NCI-H226 (cell line): ENCODE measurements at places on chromosomes 16 and 17.

GRCh38 chr17:38564254-38564837, 41.4 kb downstream of the SRCIN1 start:
- DNase-seq, result no peak

GRCh38 chr17:4997302-4998026, at the start of the genes INCA1 and KIF1C:
INCA1 (minus strand) TSS chr17:4997522; CDS start chr17:4994437, 3,085 bp downstream.
KIF1C (plus strand) TSS chr17:4997950; CDS start chr17:5000247, 2,297 bp downstream.
- peak; percentile 80 for DNase-seq

DNA sequence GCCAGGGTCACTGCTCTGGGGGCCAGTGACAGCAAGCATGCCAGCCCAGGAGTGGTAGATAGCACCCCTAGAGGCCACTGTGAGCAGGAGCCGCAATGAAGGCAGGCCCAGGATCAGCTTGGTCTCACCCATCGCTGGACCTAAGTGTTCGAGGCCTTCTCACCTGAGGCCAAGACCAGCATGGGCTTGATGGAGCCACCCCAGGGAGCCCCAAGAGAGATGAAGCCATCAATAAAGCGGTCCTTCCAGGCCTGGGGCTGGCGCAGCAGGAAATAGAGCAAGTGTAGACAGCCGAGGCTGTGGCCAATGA, 1.8 kb downstream of the LCAT start:
- no peak for DNase-seq

DNA sequence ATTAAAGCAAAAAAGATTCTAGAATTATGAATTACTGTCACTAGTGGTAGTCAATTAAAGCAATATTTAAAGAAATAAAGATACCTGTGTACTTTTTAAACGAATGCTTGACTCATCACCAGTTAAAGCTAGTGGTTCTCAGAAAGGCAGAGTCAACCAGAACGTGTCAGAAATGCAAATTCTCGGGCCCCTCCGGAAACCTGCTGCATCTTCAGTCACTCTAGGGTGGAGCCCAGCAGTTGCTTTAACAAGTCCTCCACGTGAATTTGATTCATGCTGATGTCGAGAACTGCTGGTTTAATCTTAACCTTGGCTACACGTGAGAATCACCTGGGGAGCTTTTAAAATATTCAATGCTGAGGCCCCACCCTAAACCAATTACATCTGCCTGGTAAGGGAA, 169.8 kb upstream of the SDK2 start:
- DNase-seq, result no peak

- no peak for DNase-seq
Observed at GRCh38 chr16:86027373-86028126, 128.6 kb downstream of the IRF8 start.

GRCh38 chr17:83076938-83077337, 2.5 kb upstream of the METRNL start:
- DNase-seq, result no peak

GRCh38 chr17:59786213-59786535, 78.7 kb downstream of the VMP1 start:
- DNase-seq, result no peak

DNA sequence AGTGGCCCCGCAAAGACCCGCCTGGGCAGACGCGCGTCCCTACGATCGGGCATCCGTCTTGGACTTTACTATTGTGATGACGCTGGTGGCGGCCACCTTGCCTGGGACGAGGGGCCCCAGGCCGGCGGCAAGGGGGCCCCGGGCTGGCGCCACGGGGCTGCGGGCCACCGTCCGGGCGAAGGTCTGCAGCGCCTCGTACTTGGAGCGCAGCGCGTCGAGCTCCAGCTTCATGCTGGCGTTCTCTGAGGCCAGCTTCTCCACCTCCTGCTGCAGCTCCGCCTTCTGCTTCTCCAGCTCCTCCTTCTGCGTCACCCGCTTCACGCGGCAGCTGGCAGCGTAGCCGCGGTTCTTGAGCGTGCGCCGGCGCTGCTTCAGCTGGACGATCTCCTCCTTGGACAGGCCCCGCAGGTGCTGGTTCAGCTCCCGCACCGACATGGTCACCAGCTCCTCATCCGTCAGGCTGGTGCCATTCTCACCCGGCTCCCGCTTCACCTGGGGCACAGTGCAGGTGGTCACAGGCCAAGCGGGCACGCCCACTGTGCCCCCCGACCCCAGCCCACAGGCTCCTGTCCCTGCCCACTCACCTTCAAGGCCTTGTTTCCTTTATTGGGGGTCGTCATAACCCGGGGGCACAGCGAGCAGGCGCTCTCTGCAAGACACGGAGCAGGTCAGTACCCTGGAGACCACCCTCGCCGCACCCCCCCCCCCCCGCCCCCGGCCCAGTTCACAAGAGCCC, 4.8 kb upstream of the SIRT7 start:
- peak; percentile 0 for DNase-seq

DNA sequence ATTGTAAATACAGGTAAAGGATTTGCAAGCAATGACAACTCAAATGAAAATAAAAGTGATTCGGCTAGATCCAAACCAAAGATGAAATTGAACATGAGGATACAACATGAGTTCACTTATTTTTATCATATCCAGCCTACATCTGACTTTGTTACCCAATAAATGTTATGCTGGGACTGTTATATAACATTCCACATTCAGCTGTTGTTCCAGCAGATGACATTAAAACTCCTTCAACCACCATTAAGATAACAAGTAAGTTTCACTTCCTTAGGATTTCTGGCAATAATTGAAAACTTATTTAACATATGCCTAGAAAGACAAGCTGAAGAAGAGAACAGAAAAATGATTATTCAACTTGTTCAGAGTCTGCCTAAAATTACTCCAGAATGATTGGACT, 729.4 kb downstream of the CDH11 start:
- no peak for DNase-seq

GRCh38 chr17:56739776-56740175, 93.9 kb downstream of the C17orf67 start:
- DNase-seq, result no peak

GRCh38 chr17:34847938-34848337, 113.3 kb downstream of the CCT6B start:
- no peak for DNase-seq

- no peak for DNase-seq
Observed at GRCh38 chr17:49858796-49859195, 10.9 kb upstream of the TAC4 start.

DNA sequence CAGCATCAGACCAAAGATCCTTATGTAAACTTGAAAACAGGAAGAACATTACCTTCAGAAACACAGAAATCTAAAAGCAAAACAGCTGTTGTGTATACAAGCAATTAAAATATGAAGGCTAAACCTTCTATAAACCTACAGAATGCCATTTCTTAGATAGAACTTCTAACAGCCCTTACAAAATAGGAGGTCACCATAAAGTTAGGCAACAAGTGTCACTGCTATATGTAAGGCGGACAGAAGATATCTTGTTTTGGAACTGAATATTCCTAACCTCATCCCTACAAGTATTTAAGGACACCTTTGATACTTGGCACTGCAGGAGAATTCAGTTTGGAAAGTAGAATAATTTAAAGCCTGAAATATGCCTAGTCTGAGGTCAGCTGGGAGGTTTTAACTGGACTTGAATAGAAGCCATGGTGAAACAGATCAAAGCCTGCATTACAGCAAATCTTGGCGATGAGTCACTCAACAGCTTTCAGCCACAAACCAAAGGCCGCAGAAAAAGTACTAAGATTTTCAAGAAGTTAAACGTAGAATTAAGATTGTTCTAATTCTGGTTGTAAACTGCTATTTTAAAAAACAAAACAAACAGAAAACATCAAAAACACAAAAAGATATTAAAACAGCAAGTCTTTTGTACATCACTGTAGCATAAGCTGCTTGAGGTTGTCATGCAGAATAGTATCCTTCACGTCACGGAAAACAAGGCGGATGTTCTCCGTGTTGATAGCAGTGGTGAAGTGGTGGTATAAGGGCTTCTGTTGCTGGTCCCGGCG, 42.7 kb downstream of the GNA13 start:
- DNase-seq, result peak; percentile 48

DNA sequence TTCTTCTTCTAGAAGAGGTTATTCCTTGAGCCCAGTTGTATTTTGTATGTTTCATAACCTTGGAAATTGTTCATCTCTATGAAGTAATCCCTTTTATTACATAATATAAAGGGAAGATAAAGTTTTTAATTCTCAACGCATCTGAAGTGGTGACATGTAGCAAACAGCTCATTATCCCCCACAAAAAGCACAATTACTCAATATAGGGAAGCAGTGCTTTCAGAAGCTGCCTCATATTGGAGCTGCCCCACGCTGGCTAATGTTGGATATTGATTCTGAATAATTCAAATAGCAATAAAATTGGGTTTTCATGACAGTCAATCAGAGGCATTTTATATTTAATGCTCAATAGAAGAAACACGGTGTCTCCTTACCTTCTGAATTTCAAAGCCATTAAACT, 604.3 kb upstream of the RBFOX1 start:
- no peak for DNase-seq

- DNase-seq, result no peak
Observed at GRCh38 chr16:7017006-7017662, 315.5 kb upstream of the RBFOX1 start.

- no peak for DNase-seq
Observed at GRCh38 chr17:9536061-9536460, 39.6 kb downstream of the STX8 start.

- DNase-seq, result no peak
Observed at GRCh38 chr17:54270499-54270898, 447.8 kb downstream of the KIF2B start.

GRCh38 chr17:43676471-43676870, 14.7 kb upstream of the MEOX1 start:
- DNase-seq, result no peak

DNA sequence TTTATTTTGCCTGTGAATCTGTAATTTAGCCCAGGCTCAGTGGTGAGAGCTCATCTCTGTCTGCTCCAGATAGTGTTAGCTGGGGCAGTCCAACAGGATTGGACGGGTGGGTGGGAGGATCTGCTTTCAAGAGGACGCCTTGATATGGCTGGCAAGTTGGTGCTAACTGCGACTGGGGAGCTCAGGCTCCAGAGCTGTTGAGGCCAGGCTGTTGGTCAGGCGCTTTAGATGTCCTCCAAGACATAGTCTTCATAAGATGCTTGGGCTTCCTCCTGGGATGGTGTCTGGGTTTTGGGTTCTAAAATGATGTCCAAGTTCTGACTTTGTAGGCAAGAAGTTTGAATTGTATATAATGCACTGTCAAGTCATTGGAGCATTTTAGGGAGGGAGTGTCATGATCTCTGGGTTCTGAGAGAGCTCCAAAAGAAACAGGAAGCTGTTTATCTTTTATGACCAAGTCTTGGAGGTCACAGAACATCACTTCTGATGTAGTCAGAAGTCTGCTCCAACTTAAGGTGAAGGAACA, 12.8 kb upstream of the PCTP start:
- DNase-seq, result no peak

GRCh38 chr16:54320697-54321340, 34.2 kb upstream of the IRX3 start:
- DNase-seq, result no peak

DNA sequence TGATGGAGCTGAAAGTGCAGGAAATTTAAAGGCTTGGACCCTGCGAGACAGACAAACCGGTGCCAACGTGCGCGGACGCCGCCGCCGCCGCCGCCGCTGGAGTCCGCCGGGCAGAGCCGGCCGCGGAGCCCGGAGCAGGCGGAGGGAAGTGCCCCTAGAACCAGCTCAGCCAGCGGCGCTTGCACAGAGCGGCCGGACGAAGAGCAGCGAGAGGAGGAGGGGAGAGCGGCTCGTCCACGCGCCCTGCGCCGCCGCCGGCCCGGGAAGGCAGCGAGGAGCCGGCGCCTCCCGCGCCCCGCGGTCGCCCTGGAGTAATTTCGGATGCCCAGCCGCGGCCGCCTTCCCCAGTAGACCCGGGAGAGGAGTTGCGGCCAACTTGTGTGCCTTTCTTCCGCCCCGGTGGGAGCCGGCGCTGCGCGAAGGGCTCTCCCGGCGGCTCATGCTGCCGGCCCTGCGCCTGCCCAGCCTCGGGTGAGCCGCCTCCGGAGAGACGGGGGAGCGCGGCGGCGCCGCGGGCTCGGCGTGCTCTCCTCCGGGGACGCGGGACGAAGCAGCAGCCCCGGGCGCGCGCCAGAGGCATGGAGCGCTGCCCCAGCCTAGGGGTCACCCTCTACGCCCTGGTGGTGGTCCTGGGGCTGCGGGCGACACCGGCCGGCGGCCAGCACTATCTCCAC, at the start of gene NOG:
NOG (plus strand) TSS at position 54 of the 674 bp plus-strand sequence; CDS start at position 579, 525 bp downstream.
- DNase-seq, result peak; percentile 73

- no peak for DNase-seq
Observed at GRCh38 chr16:1572673-1573072, 39.2 kb downstream of the IFT140 start.

GRCh38 chr17:34712481-34713195, 133.3 kb downstream of the TMEM132E start:
- no peak for DNase-seq

DNA sequence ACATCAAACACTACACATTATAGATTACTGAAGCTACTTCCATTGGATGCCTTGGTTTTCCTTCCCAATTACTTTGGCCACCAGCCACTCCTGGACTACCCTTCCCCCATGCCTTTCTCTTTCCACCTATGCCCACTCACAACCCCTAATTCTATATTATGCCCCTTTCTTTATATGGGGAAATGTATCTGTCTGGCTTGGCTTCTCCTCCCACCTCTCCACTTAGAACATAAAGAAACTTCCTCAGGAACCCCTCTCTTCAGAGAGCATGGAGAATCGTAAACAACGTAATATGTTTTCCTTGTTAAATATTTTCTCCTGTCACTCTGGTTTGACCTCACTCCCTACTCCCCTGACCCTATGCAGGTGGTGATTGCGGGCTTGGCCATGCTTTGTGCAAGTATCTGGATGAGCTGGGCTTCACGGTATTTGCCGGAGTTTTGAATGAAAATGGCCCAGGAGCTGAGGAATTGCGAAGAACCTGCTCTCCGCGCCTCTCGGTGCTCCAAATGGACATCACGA, 32.8 kb downstream of the HSD17B2 start:
- DNase-seq, result no peak

DNA sequence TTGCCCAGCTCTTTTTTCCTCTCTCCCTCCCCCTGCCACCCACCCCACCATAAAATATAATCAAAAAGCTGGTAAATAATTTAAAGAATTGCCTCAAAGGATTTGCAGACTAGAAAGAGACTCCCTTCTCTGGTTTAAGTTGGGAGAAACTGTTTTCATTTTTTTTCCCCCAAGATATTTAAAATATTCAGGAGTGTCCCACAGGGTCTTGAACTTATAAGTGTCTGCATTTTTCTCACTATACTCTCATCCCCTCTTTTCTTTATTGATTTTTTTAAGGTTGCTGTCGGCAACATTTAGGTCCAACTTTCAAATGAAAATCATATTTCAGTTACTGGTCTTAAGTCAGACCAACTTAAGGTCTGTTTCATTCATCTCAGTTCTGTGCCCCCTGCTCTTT, 210.2 kb downstream of the MSI2 start:
- DNase-seq, result no peak

DNA sequence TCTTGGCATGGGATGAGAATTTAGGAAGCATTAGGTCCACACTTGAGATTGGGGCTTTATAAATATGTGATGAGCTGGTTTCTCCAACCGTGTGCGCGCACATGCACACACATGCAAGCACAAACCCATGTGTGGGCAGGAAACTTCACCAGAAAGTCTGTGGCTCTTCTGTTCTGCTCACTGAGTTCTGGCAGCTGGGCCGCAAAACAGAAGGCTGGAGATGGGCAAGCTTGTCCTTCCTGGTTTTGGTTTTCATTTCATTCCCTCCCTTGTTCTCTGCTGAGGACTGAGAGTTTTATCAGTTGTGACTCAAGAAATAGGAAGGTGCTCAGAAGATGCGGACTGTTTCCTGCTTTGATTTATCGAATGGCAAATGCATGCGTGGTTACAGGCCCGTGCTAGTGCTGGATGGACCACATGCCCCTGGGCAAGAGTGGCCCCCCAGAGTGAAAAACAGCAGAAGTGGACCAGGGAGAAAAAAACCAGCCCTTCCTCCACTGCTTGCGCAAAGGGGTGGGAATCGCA, 14.1 kb downstream of the MAP3K14 start:
- peak; percentile 99 for DNase-seq

- DNase-seq, result no peak
Observed at GRCh38 chr16:8733849-8734540, 59.6 kb downstream of the ABAT start.
